ENCODE measurements at places on chromosomes 2 and 18.
A peak's percentile ranks its signal among the peaks of the same experiment; 100 is the strongest.

DNA sequence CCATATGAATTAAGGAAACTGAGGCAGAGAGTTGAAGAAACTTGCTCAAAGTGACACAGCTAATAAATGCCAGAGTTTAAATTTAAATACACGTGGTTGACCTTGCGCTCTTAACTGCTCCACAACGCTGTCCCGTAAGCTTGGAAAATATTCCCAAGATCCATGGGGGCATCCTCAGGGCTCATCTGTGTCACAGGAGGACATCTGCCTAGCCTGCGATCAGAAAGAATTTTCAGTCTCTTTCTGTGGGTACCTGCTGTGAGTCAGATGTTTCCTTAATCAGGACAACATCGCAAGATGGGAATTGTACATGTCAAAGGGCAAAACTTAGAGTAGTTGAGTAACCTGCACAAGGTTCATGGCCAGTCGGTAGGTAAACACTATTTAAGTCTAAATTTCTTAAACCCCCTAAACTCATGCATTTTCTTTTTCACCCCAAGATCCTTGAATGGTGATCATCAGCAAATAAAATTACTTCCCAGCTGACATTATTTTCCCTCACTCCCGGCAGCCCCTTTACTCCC is 1.4 kb downstream of the CMPK2 start:
- no peak for DNase-seq

DNA sequence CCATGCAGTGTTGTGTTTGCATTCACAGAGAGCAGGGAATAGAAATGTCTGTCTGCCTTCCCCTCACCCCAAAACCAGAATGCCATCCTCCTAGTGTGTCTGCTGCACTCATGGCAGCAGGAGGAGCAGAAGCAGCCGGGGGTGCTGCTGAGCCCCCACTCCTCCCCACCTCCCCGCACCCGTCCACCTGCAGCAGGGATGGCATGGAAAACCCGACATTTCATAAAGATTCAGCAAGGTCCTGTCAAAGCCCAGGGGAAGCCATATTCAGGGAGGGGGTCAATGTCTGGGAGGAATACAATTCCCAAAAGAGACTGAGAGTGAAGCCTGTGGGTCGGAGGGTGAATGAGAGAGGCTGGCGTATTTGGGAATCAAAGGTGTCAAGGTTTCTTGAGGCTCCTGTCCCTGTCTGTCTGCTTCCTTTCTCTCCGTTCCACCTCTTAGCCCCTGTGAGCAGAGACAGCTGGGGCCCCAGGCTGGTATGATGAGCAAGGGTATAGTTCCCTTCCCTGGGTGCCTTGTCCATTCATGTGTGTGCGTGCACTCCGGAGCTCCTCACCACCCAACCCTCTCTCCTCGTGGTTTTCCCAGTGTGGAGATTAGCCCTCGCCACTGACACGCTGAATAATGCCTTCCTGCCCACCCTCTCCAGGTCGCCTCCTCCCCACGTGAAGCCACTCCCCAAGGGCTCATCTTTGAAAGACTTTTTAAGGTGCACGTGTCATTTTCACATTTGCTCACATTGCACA is 133.5 kb upstream of the ZNF236 start:
- no peak for DNase-seq

GRCh38 chr2:12465631-12466135 is 251.1 kb upstream of the TRIB2 start:
- no peak for DNase-seq

DNA sequence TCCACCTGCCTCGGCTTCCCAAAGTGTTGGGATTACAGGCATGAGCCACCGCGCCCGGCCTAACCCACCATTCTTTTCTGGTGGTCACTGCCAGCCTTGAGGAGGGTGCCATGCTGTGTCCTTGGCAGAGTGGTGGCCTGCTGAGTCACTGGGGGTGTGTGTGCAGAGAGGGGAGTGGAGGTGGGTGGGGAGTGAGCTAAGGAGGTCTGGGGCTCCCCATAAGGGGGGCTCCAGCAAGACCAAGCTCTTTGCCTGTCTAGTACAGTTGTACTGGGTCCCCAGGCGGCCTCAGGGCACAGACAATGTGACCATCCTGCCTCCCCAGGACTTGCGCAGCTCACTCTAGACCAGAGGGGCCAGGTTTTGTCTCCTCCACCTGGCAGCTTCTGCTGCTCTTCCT is 36.1 kb downstream of the LAMA3 start:
- no peak for DNase-seq

DNA sequence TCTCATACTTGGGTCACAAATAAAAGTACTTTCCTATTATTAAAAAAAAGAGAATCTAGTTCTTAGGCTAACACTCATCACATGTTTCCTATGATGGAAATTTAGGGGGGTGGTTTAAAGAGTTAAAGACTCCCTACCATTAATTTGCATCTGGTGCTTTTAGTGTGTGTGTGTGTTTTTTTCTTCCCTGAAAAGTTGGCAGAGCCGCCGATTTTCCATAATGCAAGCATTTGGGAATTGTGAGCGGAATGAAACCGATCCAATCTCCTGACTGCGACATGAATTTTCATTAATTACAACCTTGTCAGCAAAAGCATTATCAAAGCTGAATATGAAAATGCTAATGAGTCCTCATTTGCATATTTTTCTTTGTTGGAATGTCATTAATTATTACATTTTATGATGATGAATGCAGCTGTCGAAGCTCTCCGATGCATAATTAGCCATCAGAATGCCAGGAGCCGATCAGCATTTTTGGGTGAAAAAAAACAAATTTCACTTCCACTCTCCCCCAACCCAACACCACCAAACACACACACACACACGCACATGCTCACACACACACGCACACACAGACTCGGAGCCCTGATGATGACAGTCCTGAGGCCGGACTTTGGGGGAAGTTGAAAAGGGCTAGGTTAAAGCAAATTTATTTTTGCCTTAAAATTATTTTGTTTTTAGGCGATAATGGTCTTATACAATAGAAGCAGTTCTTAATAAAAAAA is 165.4 kb downstream of the TCF4 start:
- DNase-seq: no peak

- no peak for DNase-seq
Measured at GRCh38 chr2:1740716-1741589, 3.4 kb downstream of the PXDN start.

GRCh38 chr18:22594155-22594690 is 176.5 kb upstream of the CTAGE1 start:
- no peak for DNase-seq

- peak; percentile 5 for DNase-seq
Measured at GRCh38 chr18:56402872-56403516, 235.4 kb downstream of the TXNL1 start.

DNA sequence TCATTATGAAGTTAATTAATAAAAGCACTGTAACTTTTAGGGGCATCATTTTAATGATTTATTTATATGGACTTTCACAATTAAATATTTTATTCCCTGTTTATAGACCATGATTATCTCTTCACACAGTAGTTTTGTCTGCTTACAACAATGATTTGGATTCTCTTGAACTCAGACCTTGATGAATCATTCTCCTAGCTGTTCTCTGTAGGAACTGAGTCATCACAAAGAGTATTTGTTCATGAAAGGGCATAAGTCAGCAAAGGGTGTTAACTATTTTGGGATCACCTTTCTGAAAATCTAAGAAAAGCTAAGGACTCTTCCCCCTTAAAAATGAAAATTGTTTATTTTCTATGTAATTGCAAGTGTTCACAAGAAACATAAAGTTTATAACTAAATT is 461.1 kb upstream of the UBE2E3 start:
- no peak for DNase-seq

GRCh38 chr2:115389898-115390565 is 947.6 kb downstream of the DPP10 start:
- DNase-seq: no peak

GRCh38 chr18:36415625-36416024 is 118.1 kb downstream of the FHOD3 start:
- DNase-seq: no peak

GRCh38 chr2:34229998-34230397 is 630.9 kb upstream of the FAM98A start:
- DNase-seq: no peak
